ENCODE measurements at places on chromosomes 1 and 21.
A peak's percentile ranks its signal among the peaks of the same experiment; 100 is the strongest.

GRCh38 chr1:230320804-230321203, 105.3 kb downstream of the PGBD5 start:
- DNase-seq: no peak
- H3K27me3 ChIP-seq: peaks cover 4% of the 10 kb centered on the region
- no peaks in the 10 kb centered on the region for H3K36me3 ChIP-seq
- H3K27ac ChIP-seq: no peak overlapping the region
- H3K4me3 ChIP-seq: no peak overlapping the region

DNA sequence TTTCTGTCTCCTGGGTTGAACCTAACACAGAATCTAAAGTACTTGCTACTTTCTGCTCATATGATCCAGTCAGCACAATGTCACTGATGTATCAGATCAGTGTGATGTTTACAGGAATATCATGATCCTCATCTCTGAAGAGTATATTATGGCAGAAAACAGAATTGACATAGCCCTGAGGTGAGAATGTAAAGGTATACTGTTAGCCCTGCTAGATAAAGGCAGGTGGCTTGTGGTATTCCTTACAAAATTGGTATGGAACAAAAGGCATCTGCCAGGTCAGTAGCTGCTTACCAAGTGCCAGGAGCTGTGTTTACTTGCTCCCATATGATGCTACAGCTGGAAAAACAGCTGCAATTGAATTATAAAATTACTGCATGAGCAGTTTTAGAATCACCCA, 30.5 kb downstream of the AADACL4 start:
- H3K4me1 ChIP-seq: no peaks in the 10 kb centered on the region
- peaks cover 30% of the 10 kb centered on the region for H3K27me3 ChIP-seq
- no peak overlapping the region for H3K4me3 ChIP-seq
- H3K27ac ChIP-seq: no peak overlapping the region

GRCh38 chr1:205950826-205951549, 7.7 kb upstream of the SLC26A9 start:
- no peak overlapping the region for H3K27ac ChIP-seq
- no peak overlapping the region for H3K4me3 ChIP-seq
- H3K27me3 ChIP-seq: peaks cover 3% of the 10 kb centered on the region
- no peaks in the 10 kb centered on the region for H3K4me1 ChIP-seq
- H3K36me3 ChIP-seq: no peaks in the 10 kb centered on the region
- no peak for DNase-seq

DNA sequence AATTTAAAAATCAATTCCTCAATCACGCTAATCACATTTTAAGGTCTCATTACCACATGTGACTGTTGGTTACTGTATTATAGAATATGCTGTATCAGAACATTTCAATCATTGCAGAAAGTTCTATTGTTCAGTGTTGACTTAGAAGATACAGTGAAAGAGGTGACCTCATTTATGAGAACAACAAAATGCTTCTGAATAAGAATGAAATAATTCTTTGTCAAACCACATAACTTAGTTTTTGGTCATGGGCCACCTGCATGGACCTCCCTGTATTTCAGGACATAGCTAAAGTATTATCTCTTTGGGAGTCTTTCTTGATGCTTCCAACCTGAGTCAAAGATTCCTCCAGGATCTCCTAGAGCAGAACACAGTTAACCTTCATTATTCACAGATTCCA, 22.3 kb downstream of the MFSD2A start:
- no peak overlapping the region for H3K4me3 ChIP-seq
- no peaks in the 10 kb centered on the region for H3K36me3 ChIP-seq
- DNase-seq: no peak

- no peaks in the 10 kb centered on the region for H3K27me3 ChIP-seq
- H3K27ac ChIP-seq: no peak overlapping the region
- no peak for DNase-seq
- no peak overlapping the region for H3K4me3 ChIP-seq
- no peaks in the 10 kb centered on the region for H3K36me3 ChIP-seq
Observed at GRCh38 chr1:56370513-56370912, 208.8 kb downstream of the PLPP3 start.

GRCh38 chr1:23244256-23244761, 27.0 kb upstream of the HTR1D start:
- no peaks in the 10 kb centered on the region for H3K27me3 ChIP-seq
- no peak overlapping the region for H3K4me3 ChIP-seq
- no peaks in the 10 kb centered on the region for H3K36me3 ChIP-seq
- no peak for DNase-seq
- no peak overlapping the region for H3K27ac ChIP-seq

DNA sequence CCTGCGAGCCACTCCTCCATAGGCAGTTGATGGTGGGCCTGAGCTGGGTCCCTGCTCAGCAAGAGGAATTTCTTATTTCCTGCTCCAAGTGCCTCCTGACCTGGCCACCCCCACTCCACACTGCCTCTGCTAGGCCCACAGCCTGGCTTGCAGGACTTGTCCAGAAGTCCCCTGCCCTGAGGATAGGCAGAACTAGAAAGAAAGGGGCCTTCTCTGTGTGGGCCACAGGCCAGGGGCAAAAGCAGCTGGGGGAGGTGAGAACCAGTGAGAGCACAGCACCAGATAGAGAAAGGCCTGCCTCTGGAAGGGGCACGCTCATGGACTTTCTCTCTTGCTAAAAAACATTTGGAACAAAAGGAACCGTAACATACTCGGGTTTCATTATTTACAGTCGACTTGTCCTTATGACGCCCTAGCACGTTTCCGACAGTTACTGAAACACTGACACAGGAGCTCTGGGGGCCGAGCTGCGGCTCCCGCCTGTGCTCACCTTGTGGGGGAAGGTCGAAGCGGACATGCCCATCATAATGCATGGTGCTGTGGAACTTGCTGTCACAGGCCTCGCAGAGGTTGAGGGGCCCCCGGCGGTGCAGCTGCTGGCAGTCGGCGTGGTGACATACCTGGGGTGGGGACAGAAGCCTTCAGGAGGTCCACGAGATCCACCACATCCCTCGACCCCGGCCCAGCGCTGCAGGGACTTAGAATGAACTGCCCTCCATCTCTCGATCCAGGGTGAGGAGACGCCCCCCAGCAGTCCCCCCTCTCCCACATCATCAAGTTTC, 11.3 kb upstream of the TNFRSF25 start:
- no peak overlapping the region for H3K27ac ChIP-seq
- no peaks in the 10 kb centered on the region for H3K36me3 ChIP-seq
- H3K4me1 ChIP-seq: peaks cover 4% of the 10 kb centered on the region
- H3K4me3 ChIP-seq: no peak overlapping the region

- peaks cover 37% of the 10 kb centered on the region for H3K4me1 ChIP-seq
- H3K36me3 ChIP-seq: peaks cover 42% of the 10 kb centered on the region
- no peak overlapping the region for H3K4me3 ChIP-seq
- DNase-seq: no peak
Observed at GRCh38 chr1:87338566-87338965, 9.9 kb downstream of the LMO4 start.

- peaks cover 21% of the 10 kb centered on the region for H3K27me3 ChIP-seq
- no peak for DNase-seq
- H3K4me3 ChIP-seq: no peak overlapping the region
- H3K36me3 ChIP-seq: no peaks in the 10 kb centered on the region
- no peaks in the 10 kb centered on the region for H3K4me1 ChIP-seq
Observed at GRCh38 chr1:204975021-204975420, 68.0 kb upstream of the CNTN2 start.

DNA sequence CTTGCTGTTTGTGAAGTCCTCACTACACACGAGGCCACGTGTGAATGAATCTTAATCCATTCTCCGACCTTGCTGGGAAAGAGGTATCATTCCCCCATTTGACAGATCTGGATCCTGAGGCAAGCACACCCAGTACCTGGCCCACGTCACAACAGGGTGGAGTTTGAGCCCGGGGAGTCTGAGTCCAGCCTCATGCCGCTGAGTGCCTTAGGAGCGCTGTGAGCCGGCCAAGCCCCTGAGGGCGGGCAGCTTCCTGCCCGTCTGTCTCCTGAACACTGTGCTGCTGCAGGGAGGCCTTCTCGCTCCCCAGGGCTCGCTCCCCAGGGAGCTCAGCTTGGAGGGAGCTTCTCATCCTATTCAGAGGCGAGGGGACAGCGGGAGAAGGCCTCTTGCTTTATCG, 29.7 kb downstream of the SLC45A1 start:
- H3K36me3 ChIP-seq: peaks cover 5% of the 10 kb centered on the region
- no peaks in the 10 kb centered on the region for H3K27me3 ChIP-seq
- no peak overlapping the region for H3K4me3 ChIP-seq
- H3K4me1 ChIP-seq: peaks cover 2% of the 10 kb centered on the region
- no peak overlapping the region for H3K27ac ChIP-seq
- DNase-seq: no peak

- peaks cover 13% of the 10 kb centered on the region for H3K36me3 ChIP-seq
- H3K4me3 ChIP-seq: no peak overlapping the region
Observed at GRCh38 chr1:184947497-184948256, 26.6 kb downstream of the NIBAN1 start.

DNA sequence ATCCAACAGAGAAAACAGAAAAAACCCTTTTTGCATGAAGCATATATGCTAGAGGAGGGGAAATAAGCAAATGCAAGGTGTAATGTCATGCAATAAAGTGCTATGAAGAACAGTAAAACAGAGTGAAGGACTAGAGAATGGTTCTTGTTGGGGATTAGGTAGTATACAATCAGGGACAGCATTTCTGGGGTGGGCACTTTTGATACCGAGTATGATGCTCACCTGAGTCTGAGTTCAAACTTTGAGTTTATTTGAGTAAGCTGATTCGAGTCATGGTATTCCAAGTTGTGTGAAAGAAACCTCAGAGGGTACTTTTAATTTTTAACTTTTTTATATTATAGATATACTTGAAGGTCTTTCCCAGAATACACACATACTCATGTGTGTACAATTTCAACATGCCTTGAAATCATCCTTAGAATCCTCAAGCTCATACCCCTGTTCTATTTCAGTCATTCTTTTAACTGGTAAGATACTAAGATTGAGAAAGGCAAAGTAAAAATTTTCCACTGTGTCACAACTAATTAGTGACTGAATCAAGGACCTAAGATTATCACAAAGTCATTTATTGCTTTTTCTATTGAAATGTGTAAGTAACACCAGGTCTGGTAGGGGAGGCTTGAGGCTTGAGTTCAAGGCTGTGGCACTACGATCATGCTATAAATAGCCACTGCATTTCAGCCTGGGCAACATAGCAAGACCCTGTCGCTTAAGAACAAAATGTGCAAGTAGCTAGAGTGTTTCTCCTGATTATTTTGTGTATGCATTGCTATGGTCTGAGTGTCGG, 12.1 kb downstream of the LRRC8B start:
- peaks cover 90% of the 10 kb centered on the region for H3K4me1 ChIP-seq
- peaks cover 90% of the 10 kb centered on the region for H3K36me3 ChIP-seq
- no peak for DNase-seq
- peak overlapping the region; percentile 96 for H3K27ac ChIP-seq
- H3K27me3 ChIP-seq: no peaks in the 10 kb centered on the region

- H3K4me3 ChIP-seq: no peak overlapping the region
- no peak overlapping the region for H3K27ac ChIP-seq
- DNase-seq: no peak
- no peaks in the 10 kb centered on the region for H3K36me3 ChIP-seq
- peaks cover 5% of the 10 kb centered on the region for H3K4me1 ChIP-seq
Observed at GRCh38 chr1:207017615-207018559, 14.7 kb downstream of the C1orf116 start.

DNA sequence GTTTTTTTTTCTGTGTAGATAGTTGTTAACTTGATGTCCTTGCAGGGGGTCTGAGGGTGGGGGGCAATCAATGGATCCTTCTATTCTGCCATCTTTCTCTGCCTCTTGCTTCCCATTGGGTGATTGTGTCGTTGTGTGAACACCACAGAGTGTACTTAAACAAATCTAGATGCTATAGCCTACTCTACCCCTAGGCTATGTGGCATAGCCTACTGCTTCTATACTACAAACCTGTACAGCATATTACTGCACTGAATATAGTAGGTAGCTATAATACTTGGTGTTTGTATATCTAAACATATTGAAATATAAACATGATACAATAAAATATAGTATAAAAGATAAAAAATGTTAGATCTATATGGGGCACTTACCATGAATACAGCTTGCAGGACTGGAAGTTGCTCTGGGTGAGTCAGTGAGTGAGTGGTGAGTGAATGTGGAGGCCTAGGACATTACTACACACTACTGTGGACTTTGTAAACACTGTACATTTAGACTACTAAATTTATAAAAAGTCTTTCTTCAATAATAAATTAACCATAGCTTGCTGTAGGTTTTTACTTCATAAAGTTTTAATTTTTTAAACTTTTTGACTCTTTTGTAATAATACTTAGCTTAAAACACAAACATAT, 105.4 kb downstream of the CENPF start:
- no peak for DNase-seq
- no peak overlapping the region for H3K4me3 ChIP-seq
- H3K36me3 ChIP-seq: no peaks in the 10 kb centered on the region
- H3K4me1 ChIP-seq: no peaks in the 10 kb centered on the region
- no peaks in the 10 kb centered on the region for H3K27me3 ChIP-seq

DNA sequence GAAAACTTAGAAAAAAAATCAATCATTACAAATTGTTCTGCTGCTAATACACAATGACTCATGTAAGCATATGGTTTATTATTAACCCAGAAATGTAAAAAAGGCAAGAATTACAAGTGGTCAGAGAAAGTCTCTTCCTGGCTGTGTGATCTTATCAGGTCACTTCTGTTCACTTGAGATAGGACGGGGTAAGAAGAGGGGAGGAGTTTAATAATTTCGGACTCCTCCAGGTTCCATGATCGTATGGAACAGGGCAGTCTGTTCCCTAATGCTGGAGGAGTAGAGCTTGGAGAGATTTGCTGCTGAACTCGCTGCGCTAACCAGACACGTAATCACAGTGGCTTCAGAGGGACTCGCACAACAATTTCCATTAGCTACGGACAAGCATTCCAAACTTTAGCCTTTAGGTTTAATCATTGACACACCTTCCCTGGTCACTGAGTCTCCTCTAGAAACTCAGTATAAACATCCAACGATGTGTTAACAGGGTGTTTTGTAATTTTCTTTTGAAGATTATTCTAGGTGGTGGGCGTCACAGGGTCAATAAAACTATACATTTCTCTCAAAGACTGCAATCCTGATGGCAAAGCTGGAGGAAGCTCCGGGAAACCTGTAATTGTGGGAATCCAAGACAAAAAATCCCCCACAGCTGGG, 1.3 kb downstream of the CRYZ start:
- no peak overlapping the region for H3K27ac ChIP-seq
- DNase-seq: no peak
- H3K36me3 ChIP-seq: peaks cover 45% of the 10 kb centered on the region
- peak overlapping the region; percentile 15 for H3K4me3 ChIP-seq
- H3K4me1 ChIP-seq: peaks cover 56% of the 10 kb centered on the region
- no peaks in the 10 kb centered on the region for H3K27me3 ChIP-seq

GRCh38 chr1:223084464-223084866, 58.6 kb downstream of the TLR5 start:
- no peak overlapping the region for H3K4me3 ChIP-seq
- H3K27ac ChIP-seq: no peak overlapping the region
- DNase-seq: no peak
- H3K4me1 ChIP-seq: peaks cover 13% of the 10 kb centered on the region

DNA sequence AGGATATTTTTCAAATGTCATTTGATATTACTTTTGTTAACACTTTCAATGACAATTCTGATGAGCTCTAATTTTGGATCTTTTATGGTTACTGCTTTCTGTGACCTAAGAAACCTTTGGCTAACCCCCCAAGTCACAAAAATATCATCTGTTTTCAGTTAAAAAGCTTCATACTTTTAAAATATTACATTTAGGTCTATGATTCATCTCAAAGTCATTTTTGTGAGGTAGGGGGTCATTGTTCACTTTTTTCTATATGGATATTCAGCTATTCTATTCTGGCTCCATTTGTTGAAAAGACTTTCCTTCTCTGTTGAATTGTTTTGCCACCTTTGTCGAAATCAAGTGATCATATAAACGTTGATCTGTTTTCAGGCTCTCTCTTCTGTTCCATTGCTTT, 44.8 kb downstream of the UCHL5 start:
- H3K27me3 ChIP-seq: no peaks in the 10 kb centered on the region
- no peak for DNase-seq
- H3K27ac ChIP-seq: no peak overlapping the region
- peaks cover 31% of the 10 kb centered on the region for H3K36me3 ChIP-seq
- no peaks in the 10 kb centered on the region for H3K4me1 ChIP-seq

Data from activated T-cell treated with anti-CD3 and anti-CD28 coated beads, Interleukin-2, amount 50 U/mL, for 24 hours (primary cell).